ENCODE measurements at places on chromosomes 3 and 15.

DNA sequence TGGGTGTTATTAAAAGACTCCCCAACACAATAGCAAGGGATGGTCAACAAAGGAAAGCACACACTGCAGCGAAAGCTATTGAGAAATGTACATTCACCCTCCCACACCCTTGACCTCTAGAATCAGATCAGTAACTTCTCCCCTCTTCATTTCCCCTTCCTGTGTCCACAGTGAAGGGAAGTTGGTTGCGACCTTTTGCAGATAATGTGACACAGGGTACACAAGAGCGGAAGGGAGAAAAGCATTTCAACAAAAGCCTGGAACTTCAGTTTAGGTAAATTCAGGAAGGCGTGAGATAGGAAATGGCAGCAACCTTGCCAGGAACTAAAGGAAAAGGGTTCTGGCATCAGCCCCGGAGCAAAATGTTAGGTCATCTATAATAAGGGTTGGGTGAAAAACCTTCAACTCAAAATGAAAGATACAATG, 899.8 kb downstream of the MCTP2 start:
- no peak for DNase-seq

DNA sequence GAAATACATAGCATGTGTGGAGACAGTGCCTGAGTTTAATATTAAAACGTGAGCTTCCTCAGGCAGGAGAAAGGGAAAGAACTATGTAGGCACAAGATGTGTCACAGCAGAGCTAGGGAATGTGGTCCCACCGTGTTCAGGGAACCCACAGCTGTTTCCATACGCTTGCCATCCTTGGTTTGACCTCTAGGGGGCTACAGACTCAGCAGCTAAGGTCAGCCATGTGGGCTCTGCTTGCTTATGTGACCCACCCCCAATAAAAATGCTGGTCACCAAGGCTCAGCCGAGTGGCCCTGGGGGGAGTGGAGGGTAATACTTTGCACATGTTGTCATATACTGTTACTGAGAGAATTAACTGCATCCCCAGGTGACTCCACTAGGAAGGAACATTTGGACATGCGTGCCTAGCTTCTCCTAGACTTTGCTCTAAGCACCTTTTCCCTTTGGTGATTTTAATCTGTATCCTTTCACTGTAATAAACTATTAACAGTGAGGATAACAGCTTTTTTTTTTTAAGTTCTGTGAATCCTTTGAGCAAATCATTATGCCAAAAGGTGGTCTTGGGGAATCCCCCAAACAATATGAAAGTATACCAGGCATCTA, 3.3 kb downstream of the TUBGCP5 start:
- DNase-seq = no peak

GRCh38 chr3:100412912-100413590, 11.7 kb downstream of the LNP1 start:
- DNase-seq = no peak

DNA sequence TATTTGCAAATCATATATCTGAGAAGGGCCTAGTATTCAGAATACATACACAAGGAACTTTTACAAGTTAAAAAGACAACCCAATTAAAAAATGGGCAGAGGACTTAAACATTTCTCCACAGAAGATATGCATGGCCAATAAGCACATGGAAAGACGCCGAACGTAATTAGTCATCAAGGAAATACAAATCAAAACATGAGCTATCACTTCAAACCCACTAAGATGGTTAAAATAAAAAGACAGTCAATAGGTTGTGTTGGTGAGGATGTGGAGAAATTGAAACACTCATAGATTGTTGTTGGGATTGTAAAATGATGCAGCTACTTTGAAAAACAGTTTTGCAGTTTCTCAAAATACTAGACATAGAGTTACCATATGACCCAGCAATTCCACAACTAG, 61.2 kb upstream of the NEO1 start:
- DNase-seq = no peak

GRCh38 chr15:63638839-63639238, 41.7 kb downstream of the FBXL22 start:
- no peak for DNase-seq

- DNase-seq = no peak
Observed at GRCh38 chr15:30997270-30997669, 5.8 kb upstream of the MTMR10 start.

GRCh38 chr3:191987831-191988350, 526.9 kb downstream of the PYDC2 start:
- DNase-seq = no peak

DNA sequence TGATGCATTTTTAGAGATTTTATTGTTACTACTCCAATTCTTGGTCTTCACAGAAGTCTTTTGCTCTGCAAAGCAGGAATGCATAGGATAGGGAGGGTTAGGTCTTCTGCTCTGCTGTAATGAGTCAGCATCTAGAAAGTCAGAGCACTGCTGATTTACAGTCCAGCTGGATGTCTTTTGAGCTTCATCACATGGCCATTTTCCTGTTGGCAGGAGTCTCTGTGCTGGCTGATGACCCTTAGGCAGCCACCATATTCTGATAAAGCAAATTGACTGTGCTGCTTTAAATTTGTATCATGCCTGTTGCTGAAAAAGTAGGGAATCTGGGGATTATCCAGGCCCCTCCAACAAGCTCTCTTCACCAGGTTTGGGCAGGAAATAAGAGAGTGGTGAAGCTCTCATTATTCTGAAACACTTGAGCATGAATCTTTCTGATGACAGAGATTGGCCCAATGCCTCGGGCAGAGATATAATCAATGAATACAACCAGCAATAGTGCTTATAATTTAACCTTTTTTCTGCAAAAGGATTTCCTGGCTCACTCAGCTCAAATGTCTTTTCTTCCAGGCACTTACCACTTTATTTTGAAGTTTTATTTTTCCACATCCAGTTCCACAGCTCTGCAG, 9.7 kb upstream of the CRBN start:
- DNase-seq = no peak

GRCh38 chr3:195461594-195462307, 18.9 kb upstream of the ACAP2 start:
- no peak for DNase-seq

DNA sequence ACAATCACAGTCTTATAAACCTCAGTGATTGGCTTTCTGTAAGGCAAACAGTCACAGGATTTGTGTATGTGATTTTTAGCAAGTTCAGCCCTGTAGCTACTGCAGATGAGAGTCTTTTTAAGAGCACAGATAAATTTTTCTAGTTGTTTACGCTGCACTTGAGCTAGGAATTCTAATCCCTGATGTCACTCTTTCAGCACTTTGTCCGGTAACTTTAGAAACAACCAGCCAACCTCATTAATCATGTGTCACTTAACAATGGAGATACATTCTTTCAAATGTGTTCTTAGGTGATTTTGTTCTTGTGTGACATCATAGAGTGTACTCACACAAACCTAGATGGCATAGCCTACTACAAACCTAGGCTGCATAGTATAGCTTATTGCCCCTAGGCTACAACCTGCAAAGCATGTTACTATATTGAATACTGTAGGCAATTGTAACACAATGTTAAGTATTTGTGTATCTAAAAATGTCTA, 36.8 kb upstream of the GOLGA6L2 start:
- no peak for DNase-seq

- no peak for DNase-seq
Observed at GRCh38 chr3:126113733-126114442, 30.0 kb upstream of the SLC41A3 start.

GRCh38 chr3:173513123-173513522, 115.6 kb downstream of the NLGN1 start:
- no peak for DNase-seq

DNA sequence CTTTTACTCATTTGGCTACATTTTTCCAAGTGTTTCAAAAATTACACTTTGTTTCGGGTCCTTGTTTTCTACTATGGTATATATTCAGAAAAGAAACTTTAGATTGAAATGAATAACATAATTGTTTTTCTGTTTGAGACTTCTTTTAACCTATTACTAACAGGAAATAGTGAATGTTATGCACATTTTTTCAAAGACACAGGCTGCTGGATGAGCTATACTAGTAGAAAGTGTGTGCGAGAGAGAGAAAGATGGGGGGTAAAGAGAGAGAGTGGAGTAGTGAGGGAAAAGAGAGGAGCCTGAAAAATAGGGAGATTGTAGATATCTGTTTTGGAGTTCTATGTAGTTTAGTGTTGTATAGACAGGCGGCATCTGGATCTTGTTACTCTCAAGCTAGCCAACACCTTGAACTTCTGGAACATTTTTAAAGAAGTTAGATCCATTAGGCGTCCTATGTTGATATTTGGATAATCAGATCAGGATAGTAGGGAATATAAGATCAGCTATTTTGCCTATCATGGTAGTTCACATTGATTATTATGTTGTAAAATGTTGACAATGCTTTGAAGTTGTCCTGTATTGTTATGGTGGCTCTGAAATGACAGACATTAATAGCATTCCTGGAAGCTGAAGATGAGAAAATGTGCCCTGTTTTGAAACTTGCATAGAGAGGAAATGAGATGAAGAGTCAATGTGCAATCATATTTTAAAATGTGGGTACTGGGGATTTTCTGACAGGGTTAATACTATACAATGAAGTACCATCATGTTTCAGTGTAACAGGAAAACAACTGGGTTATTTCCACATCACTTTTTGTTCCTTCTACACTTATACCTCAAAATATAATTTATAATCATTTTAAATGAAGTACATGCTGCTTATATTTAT, 2.6 kb downstream of the RBMS3 start:
- no peak for DNase-seq

DNA sequence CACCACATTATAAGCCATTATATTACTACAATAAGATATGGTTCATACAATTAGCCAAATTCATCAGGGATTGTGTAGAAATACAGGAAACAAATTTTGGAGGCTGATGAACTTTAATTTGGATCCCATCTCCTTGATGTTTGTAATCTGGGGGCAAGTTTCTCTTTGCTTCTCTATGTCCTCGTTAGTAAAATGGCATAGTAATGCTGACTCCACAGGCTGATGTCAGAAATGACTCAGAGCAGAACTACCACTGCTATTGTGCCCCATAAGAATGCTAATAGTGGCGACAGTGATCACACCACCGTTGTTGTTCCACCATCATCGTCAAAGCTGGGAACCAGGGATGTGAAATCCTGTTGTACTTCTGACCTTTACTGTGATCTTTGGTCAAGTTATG, 722.3 kb upstream of the LMCD1 start:
- DNase-seq = no peak

DNA sequence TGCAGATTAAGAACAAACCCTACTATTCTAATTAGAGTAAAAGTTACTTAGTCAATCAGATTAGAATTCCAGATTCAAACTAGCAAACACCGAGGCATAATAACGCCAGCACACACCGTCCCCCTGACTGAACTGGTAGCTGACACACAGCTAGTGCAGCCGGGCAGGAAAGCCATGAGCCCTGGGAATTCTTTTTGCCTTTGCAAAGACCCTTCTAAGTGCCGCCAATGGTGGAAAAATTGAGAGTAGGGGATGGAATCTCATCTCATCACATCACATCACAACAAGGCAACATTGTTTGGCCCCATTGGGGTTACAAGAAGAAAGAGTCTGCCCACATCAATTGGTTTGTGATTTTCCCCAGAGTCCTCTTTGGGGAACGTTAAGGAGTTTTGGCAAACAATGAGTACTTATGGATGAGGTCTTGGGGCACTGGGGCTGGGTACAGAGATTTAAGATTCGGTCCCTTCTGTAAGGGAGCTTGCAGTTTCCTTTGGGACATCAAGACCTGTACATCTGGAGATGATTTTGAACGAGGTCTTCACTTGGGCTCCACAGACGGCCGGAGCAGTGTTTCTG, 120.4 kb upstream of the MEF2A start:
- no peak for DNase-seq

DNA sequence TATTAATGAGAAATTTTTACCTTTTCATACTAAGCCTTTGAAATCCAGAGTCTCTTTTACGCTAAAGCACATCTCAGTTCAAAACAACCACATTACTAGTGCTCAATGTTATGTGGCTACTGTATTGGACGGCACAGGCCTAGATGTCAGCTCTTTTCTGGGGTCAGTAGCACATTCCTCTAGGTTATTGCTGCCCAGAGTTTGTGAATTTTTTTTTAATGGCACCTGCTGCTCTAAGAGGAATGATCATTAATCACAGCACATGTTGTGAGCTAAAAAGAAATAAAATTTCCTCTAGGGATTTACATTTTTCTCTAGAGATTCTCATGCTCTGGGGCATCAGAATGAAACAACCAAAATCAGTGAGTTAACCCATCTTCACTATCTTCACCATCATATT, 436.8 kb upstream of the THBS1 start:
- no peak for DNase-seq

GRCh38 chr3:118942671-118943070, 92.0 kb downstream of the IGSF11 start:
- no peak for DNase-seq

GRCh38 chr3:153680526-153680925, 440.7 kb upstream of the ARHGEF26 start:
- DNase-seq = no peak

GRCh38 chr3:43128464-43128863, 22.6 kb upstream of the POMGNT2 start:
- DNase-seq = no peak

DNA sequence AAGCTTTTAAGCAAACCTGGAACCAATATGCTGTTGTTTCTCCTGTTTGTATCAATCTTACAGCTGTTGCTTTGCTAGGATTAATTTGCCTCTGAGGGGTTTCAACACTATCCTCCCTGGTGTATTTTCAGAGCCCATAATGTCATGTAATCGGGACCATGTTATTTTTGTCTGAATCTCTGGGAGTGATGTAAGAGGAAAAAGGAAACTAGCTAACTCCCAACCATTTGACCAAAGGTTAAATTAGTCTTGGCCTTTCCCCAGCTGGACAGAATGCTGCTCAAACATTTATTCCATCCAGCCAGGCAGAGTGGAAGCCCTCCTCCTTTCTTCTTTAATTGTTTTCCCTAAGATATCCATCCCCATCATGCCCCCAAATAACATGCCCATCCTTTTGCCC, 142.2 kb downstream of the ALDH1A2 start:
- DNase-seq = no peak

DNA sequence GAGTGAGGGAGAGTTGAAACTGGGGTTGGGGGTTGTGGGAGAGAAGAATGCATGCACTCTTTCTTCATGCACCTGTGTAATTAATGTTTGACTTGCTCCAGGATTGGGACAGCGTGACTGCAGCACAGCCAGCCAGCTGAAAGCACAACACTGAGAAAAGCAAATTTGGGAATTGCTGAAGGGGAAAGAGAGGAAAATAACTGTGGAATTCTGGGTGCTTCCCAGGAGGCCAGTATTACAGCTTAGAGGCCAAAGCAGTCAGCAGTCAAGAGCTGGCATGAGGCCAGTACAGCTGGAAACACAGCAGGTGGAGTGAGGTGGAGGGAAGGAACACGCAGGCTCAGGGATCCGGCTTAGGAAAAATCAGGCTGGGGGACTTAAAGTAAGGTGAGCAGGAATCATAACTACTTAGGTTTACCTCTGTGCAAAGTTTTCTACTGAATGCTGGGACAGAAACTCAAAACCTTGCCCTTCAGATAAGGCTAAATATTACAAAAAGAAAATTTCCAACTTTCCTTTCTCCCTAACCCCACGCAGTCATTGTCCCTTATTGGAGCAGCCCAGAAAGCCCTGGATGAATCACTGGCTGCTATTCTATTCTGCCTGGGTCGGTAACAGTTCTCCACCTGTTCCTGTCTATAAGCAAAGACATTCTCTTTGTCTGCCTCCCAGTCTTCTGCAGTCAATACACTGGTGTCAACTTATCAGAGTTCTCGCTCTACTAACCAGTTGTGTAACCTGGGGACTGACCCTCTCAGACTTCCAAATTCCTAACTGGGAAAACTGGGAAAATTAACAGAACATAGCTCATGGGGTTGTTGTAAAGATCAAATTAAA, 167.2 kb downstream of the MAGI1 start:
- DNase-seq = no peak
